ENCODE measurements at places on chromosomes 7 and 10.

- no peak for DNase-seq
Observed at GRCh38 chr7:69780379-69780778, 182.1 kb downstream of the AUTS2 start.

DNA sequence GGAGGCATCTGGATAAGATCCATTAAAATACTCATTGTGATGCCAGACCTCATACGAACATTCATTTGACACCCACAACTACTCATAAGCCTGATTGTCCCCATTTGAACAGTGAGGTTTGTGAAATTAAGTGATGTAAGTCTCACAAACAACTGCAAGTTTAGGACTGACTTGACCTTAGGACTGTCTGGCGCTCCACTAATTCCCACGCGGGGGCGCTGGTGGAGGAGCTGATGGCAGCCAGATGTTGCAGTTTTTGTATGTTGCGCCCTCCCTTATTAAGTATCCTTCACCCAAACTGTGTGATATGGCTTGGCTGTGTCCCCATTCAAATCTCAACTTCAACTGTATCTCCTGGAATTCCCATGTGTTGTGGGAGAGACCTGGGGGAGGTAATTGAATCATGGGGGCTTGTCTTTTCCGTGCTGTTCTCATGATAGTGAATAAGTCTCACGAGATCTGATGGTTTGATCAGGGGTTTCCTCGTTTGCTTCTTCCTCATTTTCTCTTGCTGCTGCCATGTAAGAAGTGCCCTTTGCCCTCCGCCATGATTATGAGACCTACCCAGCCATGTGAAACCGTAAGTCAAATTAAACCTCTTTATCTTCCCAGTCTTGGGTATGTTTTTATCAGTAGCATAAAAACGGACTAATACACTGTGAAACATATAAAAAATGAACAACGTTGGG lies 20.3 kb upstream of the TIAL1 start:
- DNase-seq, result no peak

DNA sequence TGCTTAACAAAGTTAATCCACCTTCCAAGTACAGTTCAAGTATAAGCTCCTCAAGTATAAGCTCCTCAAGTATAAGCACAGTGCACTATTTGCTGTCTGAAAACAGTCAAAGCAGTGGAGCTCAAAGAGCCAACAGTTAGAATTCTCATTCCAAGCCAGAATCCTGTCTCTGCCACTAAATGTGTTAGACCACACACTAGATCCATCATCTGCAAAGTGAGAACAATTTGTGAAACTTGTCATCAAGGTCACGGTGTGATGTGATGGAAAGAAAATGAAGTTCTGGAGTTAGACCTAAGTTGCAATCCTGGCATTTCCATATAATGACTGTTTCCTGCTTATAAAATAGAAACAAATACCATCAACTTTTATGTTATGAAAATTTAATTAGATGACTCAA lies 602.5 kb downstream of the TNS3 start:
- no peak for DNase-seq

- no peak for DNase-seq
Observed at GRCh38 chr7:46292741-46293140, 371.7 kb upstream of the IGFBP3 start.

- no peak for DNase-seq
Observed at GRCh38 chr7:94632338-94633013, 23.5 kb downstream of the SGCE start.

- DNase-seq, result peak; percentile 75
Observed at GRCh38 chr10:14074062-14074884, 256.5 kb downstream of the FRMD4A start.
